ENCODE measurements at places on chromosomes 3 and 15.

DNA sequence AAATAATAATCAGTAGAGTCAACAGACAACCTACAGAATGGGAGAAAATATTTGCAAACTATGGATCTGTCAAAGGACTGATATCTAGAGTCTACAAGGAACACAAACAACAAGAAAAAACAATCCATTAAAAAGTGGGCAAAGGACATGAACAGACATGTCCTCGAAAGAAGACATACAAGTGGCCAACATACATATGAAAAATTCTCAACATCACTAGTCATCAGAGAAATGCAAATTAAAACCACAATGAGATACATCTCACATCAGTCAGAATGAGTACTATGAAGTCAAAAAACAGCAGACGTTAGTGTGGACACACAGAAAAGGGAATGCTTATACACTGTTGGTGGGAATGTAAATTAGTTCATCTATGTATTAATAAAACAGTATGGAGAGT lies 33.7 kb downstream of the SLC2A2 start:
- DNase-seq = no peak

GRCh38 chr3:100838157-100838556 lies 128.9 kb downstream of the TFG start:
- no peak for DNase-seq

GRCh38 chr15:23416349-23417276 lies 30.4 kb downstream of the GOLGA6L2 start:
- DNase-seq = no peak

DNA sequence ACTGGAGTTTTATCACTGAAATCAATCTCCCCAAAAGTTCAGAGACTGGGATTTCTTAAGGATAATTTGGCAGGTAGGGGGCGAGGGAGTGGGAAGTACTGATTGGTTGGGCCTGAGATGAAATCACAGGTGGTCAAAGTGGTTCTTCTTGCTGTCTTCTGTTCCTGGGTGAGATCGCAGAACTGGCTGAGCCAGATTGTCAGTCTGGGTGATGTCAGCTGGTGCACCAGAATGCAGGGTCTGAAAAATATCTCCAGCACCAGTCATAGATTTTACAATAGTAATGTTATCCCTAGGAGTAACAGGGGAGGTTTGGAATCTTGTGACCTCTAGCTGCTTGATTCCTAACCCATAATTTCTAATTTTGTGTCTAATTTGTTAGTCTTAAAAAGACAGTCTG lies 86.7 kb upstream of the SLC25A36 start:
- no peak for DNase-seq

DNA sequence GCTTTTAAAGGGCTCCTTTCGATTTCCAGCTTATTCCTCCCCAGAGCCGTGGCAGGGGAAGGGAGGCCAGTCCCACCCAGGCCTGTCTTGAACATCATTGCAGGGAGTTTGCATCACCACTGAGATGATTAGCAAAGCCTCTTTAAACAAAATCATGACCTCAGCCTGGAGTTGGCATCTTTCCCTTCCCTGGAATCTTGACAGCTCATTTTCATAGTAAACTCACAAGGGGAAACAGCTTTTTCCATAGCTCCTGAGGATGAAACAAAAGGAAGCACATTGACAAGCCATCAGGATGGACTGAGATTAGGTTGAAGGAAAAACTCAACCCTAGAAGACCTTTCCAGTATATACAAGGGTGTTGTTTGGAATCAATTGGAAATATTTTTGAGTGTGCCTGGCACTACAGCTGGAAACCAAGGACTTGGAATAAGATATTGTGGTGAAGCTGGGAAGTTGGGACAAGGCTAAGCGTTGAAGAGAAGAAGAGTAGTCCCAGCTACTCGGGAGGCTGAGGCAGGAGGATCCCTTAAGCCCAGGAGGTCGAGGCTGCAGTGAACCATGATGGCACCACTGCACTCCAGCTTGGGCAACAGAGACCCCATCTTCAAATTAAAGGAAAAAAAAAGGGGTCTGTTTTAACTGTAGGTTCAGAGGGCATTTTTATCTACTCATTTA lies 3.1 kb upstream of the LARP6 start:
- DNase-seq = no peak

DNA sequence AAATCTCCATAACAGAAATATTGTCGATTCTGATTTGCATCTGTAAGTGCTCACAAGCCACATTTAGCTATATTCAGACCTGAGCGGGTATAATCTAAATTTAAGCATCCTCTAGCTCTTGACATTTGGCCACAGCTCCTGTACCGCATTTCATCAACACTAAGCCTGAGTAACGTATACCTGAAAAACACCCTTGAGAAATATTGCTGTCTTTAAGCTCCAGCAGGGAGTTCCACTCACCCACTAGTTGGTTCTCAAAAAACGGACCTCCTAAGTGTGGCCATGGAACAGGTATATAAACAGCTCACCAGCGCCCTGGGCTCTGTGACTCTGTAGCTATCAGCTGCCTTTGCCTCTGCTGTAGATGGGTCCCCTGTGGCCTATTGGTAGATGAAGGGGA lies 80.7 kb downstream of the ABI3BP start:
- no peak for DNase-seq

GRCh38 chr3:93988283-93988682 lies 8.3 kb downstream of the ARL13B start:
- no peak for DNase-seq

DNA sequence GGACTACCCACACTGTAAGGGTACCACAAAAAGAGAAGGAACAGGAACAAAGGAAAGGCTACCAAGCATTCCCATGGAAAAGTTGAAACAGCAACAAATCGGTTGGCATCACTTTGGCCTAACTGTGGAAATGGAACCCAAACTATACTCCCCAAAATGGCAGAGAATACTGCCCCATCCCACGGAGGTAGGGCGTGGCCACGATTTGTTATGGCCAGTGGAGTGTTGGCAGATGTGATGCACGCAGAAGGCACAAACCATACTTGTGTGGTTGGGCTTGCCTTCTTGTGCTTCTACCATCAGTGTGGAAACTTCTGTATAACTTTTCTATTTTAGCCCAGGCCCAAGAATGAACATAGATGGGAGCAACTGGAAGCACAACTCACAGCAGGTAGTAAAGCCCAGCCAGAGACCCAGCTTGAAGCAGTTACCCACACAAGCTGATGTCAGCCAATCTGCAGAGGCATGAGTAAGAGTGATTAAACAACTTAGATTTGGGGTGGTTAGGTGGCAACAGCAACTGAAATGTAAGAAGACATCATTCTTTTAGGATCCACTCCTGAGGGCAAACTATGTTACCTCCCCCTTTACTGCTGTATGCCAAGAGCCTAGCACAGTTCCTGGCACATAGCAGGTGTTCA lies 64.1 kb downstream of the BTD start:
- no peak for DNase-seq

DNA sequence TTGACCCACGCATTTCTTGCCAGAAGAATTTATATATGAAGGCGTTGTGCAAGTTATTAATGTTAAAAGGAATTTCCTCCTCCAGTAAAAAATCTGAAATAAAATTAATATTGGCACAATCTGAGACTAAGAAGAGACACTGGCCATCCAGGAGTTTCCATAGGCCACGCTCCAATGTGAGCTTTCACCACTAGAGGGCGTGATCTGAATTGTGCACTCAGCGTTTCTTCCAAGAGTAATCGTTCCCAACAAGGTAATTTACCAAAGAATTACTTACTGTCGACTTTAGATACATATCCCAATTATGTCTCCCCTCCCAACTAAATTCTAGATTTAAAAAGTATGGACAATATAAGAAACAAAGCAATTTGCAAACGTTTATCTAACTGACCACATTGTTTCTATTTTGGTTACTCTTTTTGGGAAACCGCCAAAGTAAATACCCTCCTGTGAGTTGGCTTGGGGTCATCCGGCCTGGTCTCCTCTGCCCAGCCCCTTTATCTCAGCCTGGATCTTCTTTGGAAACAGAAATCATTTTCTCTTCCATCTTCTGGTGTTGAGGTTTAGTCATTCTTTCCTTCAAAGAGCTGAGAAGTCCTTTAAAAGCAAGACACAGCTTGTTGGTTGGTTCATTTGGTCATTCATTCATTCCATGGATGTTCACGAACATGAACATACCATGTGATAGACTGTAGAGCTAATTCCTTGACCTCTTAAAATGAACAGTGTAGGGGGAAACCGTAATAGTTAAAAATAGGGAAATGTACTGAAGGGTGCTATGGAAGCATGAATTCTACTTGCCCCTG lies 26.2 kb downstream of the POLR2M start:
- DNase-seq = peak; percentile 50

DNA sequence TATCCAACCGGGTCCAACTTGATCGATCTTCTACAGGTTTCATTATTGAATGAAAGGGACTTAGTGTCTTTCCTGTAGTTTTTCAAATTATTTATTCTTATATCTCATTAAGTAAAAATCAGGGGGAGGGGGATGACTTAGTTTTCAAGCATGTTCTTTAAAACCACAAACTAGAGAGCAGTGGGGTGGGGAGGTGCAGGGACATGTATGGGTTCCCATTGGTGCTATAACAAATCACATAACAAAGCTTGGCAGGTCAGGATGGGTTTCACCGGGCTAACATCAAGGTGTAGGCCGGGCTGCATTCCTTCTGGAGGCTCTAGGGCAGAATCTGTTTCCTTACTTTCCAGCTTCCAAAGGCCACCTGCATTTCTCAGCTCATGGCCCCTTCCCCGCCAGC lies 32.7 kb downstream of the CCNL1 start:
- DNase-seq = no peak

DNA sequence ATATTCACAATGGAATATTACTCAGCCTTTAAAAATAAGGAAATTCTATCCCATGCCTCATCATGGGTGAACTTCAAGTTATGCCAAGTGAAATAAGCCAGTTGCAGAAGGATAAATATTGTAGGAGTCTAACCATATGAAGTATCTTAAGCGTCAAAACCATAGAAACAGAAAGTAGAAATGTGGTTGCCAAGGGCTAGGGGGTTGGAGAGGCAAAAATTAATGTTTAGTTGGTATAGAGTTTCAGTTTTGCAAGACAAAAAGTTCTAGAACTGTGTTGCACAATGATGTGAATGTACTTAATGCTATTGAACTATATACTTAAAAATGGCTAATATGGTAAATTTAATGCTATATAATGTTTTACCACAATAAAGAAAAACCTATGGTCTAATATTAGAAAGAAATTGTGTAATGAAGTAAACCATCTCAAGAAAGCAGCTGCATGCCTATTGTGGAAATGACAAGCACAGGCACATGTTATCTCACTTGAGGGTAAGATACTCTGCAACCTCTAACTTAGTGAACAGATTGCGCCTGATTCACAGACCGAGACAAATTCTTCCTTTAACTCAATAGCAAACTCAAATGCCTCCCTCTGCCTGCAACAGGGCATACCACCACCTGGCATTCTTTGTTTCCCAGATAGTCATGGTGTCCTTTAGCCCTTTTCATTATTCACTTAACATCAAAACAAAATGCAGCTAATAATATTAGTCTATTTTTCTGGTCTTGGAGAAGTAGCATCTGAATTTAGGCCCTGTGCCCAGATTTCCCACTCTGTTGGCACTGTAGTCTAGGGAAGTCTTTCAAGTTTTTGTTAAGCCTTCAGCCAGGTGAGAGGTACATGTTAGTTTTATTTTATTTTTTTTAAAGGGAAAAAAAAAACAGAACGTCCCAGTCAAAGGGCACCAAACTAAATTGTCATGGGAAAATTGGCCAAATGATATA lies 80.2 kb upstream of the ACP3 start:
- DNase-seq = no peak

- no peak for DNase-seq
Measured at GRCh38 chr3:174016186-174016585, 618.6 kb downstream of the NLGN1 start.

GRCh38 chr3:45623846-45624245 lies 29.3 kb downstream of the LIMD1 start:
- DNase-seq = no peak

- DNase-seq = no peak
Measured at GRCh38 chr3:145286937-145287336, 874.0 kb downstream of the PLOD2 start.

DNA sequence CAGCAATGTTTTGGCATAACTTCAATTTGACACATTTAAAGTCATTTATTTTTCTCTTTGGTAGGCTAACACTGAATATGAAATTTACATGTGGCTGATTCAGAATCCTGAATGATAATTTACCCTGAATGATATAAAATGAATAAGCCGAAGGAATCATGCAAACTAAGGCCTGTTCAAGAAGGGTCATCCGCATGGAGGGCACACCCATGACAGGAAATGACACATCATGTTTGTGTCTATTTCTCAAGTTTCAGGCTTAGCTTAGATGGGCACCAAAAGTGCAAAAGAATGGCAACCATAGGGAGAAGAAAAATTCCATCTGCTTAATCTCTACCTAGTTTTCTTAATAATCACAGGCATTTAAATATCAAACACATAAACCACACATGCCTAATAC lies 141.5 kb downstream of the DUT start:
- DNase-seq = no peak

GRCh38 chr3:100548053-100548452 lies 55.6 kb downstream of the TMEM45A start:
- no peak for DNase-seq

- DNase-seq = no peak
Measured at GRCh38 chr3:132817646-132818177, 95.5 kb upstream of the NPHP3 start.

DNA sequence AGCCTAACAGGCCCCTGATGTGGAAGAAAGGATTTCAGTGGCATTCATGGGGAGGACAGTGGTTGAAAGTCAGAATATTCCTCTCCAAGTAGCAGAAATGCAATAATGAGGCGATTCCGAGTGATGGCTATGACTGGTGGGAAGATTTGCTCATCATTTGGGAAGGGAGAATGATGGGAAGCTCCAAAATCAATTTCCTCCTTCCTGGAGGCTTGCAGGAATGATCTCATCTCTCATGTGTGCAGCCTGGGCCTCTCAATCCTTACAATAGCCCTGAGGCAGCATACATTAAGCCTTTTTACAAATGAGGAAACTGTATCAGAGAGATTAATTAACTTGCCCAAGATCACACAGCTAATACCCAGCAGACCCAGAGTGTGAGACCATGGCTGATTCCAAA lies 58.7 kb downstream of the BOC start:
- no peak for DNase-seq

DNA sequence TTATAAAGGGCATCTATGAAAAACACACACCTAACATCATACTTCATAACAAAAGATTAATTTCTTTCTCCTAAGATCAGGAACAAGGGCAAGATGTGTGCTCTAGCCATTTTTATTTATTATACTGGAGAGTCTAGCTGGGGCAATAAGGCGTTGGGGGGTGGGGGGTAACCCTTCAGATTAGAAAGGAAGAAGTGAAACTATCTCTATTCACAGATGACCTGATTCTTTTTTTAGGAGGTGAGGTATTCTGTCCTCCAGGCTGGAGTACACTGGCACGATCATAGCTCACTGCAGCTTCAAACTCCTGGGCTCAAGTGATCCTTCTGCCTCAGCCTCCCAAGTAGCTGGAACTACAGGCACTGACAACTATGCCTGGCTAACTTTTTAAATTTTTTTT lies 89.5 kb upstream of the MANF start:
- DNase-seq = no peak
